BJ (cell line): ENCODE measurements at places on chromosomes 7 and 10.

DNA sequence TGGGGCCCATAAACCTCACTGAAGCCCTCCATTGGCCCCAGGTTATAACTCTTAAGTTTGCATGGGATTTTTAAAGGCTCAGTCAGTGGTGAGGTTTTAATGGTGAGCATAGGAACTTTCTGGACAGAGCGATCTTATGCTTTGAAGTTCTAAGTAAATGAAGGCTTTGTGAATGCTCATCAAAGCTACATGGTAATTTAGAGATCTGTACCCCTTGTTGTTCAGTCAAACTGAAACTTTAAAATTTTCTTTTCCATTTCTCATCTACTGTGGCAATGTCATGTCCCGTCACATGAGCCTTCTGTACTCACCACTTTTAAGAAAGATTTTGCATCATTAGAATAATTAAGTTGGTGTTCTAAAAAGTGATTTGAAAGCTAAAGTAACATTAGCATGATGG lies 39.9 kb downstream of the CHN2 start:
- DNase-seq = no peak

GRCh38 chr7:36039243-36039642 lies 113.8 kb upstream of the EEPD1 start:
- DNase-seq = no peak

DNA sequence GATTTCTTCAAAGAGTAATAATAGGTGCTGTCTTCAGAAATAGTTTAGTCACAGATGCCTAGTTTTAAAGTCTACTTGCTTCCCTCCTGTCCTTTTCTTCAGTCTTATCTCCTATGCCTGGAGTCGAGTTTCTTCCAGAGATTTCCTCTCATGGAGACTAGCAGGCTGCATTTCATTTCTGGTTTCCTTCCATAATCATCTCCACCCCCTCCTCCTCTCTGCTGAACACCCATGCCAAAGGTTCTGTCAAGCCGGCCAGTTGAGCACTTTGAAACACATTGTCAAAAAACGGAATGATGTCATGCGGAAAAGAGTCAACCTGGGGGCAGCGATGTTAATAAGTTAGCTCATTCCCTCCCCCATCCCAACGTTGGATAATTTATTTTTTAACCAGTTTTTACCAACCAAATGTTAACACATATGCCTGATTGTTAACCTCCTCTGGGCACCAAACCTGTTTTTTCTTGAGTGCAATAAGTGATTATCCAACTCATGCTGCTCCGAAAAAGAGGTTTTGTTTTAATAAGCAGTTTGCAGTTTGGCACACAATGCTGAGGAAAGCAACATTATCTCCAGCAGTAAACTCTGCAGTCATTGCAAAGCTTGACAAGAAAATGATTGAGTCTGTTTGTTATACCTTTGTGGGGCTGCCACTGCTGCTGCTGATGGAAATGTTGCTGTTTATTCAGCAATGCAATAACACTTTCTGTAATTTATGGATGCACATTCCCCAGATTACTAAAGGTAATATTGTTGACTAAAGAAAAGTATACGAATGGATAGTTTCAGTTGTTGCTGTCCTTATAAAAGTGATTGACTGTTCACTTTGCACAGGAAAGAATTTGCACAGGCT lies 161.6 kb downstream of the LRMDA start:
- DNase-seq = no peak

DNA sequence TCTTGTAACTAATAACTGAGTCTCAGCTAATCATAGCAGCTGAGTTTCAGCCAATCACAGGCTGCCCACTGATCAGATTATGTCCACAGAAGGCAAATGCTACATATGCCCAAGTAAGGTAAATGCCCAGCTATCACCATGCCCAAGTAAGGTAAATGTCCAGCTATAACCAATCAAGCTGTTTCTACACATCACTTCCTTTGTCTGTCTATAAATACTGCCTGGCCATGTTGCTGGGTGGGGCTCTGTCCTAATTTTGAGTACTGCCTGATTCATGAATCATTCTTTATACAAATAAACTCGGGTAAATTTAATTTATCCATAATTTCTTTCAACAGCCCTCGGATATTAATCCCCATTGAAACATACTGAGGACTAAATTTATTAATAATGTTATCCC lies 312.4 kb downstream of the CACNA2D1 start:
- no peak for DNase-seq
